Endothelial cell of umbilical vein (primary cell): ENCODE measurements at places on chromosomes 12 and 14. TPM values are rescaled to one million over a fixed set of nuclear protein-coding genes. Genes with fewer than 3 reads are reported as not detected.

Gene LBHD2
- not detected in 2 replicates for total RNA-seq

Gene RNF212B
- total RNA-seq = not detected in 2 replicates

Gene GLS2
- 0.33 TPM in 1 of 2 replicates, not detected in the other for total RNA-seq

Gene TCP11L2
- total RNA-seq = 15.3 and 18.7 TPM in 2 replicates

Gene RHEBL1
- total RNA-seq = 2.3 and 2.6 TPM in 2 replicates

Gene KRT73
- not detected in 2 replicates for total RNA-seq

Gene DDN
- 0.22 and 0.42 TPM in 2 replicates for total RNA-seq

Gene ASCL1
- not detected in 2 replicates for total RNA-seq

Gene PTGER2
- total RNA-seq = not detected in 2 replicates

Gene C3AR1
- 0.21 and 0.22 TPM in 2 replicates for total RNA-seq

Gene VRTN
- not detected in 2 replicates for total RNA-seq

Gene LMO3
- not detected in 2 replicates for total RNA-seq

Gene GDF11
- 18.7 and 19.8 TPM in 2 replicates for total RNA-seq

Gene NKX2-1
- not detected in 2 replicates for total RNA-seq

Gene TMPRSS12
- total RNA-seq = not detected in 2 replicates

Gene KIF26A
- 9.5 and 10.7 TPM in 2 replicates for total RNA-seq

Gene SPIC
- not detected in 2 replicates for total RNA-seq

Gene NRXN3
- 1.3 and 4.2 TPM in 2 replicates for total RNA-seq

Gene BICDL1
- not detected in 2 replicates for total RNA-seq

Gene NOS1
- not detected in 2 replicates for total RNA-seq

Gene KCNC2
- not detected in 2 replicates for total RNA-seq

Gene BCAT1
- total RNA-seq = 267 and 296 TPM in 2 replicates

Gene ESRRB
- not detected in 2 replicates for total RNA-seq

Gene TAS2R9
- total RNA-seq = not detected in 2 replicates

Gene CALM1
- 731 and 743 TPM in 2 replicates for total RNA-seq

Gene ERG28
- 31.4 and 31.9 TPM in 2 replicates for total RNA-seq

Gene NELL2
- total RNA-seq = 0.49 and 0.62 TPM in 2 replicates
